Hepatic stellate cell (primary cell): ENCODE measurements at places on chromosomes 13 and 19.

- no peak for DNase-seq
Measured at GRCh38 chr13:75402787-75403186, 79.2 kb downstream of the TBC1D4 start.

DNA sequence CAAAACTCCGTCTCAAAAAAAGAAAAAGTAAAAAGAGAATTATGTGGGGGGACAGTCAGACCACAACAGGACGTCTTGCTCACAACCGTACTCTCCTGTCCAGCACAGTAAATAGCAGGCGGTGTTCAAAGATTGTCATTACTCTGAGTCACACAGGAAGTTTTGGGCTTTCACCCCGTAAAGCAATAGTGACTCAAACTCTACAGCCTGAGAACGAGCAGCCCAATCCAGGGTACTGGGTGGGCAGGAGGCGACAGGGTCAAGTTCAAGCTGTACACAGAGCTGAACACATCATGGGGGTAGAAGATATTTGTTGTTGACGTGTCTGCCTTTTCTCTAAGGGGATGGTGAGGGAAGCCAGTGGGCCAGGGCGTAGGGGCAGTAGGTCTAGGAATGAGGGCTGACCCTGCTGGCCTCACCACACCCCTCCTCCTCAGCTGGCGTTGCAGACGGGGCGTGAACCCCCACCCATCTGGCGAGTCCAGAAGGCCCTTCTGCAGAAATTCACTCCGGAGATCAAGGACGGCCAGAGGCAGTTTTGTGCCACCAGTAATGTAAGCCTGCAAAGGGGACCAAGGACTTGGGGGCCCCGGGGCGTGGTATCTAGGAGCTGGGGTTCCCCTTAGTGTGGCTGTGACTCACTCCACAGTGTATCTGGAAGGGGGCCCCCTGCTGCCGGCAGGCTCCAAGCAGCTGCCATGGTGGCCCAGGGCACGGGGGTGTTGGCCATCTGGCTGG is 23.3 kb downstream of the PRR12 start:
- DNase-seq: peak; percentile 86

GRCh38 chr13:38538422-38538821 is 148.5 kb upstream of the FREM2 start:
- no peak for DNase-seq

GRCh38 chr13:43191546-43191945 is 168.2 kb downstream of the DNAJC15 start:
- no peak for DNase-seq

DNA sequence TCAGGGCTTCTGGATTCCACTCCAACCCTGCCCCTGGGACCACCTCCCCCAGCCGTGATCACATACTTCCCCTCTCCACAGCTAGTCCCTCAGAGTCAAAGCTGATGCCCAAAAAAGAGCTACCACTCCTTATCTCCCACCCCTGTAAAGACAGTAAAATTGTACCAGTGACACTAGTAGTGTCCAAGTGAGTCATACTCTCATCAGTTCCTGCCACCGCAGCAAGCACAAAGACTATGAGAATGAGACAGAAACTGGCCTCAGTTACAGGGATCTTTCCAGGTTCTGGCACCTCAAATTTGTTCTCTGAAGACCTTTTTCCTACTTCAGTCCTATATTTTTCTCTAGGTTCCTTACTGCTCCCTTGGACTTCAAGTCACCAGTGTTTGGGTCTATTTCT is 144.2 kb downstream of the SPRY2 start:
- DNase-seq: peak; percentile 9

DNA sequence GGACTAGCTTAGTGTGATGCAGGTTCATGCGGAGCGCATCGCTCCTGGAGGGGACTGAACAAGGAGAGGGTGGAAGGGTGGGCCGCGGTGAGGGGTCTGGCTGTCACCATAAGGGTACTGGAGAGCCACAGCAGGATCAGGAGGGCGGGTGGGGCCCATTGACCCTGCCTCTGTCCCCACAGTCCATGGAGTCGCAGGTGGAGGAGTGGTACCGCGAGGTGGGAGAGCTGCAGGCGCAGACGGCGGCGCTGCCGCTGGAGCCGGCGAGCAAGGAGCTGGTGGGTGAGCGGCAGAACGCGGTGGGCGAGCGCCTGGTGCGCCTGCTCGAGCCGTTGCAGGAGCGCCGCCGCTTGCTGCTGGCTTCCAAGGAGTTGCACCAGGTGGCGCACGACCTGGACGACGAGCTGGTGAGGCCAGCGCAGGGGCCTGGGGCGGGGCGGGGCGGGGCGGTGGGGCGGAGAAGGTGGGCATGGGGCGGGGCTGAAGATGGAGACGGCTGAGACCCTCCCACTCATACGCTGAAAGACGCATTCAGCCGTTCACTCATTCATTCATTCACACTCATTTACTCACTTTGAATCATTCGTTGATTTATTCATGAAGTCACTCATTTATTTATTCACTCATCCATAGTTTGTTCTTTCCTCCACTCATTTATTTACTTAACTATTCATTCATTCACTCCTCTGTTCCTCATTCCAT is 27.5 kb upstream of the SHKBP1 start:
- no peak for DNase-seq

DNA sequence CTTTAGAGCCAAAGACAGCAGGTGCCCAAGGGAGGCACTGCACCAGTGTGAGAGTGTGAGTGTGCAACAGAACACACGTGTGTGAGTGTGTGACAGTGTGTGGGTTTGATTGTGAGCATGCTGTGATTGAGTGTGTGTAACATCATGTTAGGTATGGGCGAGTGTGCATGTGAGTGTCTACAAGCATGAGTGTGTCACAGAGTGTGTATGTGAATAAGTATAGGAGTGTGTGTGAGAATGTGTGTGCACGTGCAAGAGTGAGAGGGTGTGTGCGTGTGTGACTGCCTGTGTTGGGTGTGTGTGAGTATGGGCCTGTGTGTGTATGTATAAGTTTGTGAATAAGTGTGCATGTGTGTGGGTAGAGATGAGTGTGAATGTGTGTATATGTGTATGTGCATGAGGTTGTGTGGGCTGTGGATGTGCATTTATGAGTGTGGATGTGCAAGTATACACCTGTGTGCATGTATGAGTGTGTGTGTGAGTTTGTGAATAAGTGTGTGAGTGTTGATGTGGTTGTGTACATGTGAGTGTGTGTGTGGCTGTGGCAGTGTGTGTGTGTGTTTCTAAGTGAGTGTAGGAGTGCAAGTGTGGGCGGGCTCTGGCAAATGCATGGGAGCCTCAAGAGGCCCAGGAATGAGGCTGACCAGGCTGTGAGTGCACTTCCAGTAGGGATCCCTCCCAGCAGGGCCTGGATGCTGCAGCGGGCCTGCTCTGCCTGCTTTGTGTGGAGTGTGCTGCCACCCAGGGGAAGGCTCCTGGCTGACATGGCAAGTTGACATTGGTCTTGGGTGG is 198.4 kb downstream of the COL4A1 start:
- DNase-seq: peak; percentile 93

GRCh38 chr19:34193439-34193838 is 21.1 kb downstream of the LSM14A start:
- no peak for DNase-seq

- DNase-seq: no peak
Measured at GRCh38 chr13:31009166-31009565, 76.7 kb downstream of the TEX26 start.

GRCh38 chr13:50015750-50016149 is 506 bp downstream of the KCNRG start:
- DNase-seq: no peak

- no peak for DNase-seq
Measured at GRCh38 chr13:36665630-36666029, 8.2 kb upstream of the SERTM1 start.

DNA sequence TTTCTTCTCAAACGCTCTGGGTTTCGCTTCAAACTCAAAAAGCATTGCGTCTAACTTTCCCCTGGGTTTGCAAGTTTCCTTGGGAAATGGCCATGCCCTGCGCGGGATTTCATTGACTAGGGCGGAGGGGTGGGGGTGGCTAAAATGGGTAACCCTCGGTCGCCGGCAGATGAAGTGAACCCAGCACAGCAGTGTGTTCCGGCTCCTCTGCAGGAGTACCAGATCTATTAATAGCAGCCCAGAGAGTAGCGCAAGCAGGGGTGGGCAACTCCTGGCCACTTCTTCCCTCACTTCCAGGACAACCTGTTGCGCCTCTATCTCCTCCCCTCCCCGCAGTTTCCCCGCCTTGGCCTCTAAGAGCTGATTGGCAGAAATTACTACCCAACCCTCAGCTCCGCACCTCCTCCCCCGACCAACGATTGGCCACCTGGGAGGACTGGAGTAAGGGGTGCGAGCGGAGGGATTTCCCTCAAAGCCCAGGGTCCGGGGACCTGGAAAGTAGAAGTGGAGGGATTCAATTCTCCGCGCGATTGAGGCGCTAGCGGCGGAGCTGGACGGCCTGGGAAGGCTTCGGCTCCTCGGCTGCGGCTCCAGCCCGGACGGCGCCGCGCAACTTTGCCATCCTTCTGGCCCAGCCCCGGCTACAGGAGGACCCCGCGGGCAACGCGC is at the start of gene FREM2:
FREM2 (plus strand) TSS at position 501 of the 669 bp plus-strand sequence. CDS start 268 bp downstream, outside the sequence.
- DNase-seq: no peak

- DNase-seq: no peak
Measured at GRCh38 chr19:18612772-18613588, at the start of gene TMEM59L. TSS of gene TMEM59L (plus strand) at chr19:18612870. CDS start at chr19:18612959, 89 bp downstream.

DNA sequence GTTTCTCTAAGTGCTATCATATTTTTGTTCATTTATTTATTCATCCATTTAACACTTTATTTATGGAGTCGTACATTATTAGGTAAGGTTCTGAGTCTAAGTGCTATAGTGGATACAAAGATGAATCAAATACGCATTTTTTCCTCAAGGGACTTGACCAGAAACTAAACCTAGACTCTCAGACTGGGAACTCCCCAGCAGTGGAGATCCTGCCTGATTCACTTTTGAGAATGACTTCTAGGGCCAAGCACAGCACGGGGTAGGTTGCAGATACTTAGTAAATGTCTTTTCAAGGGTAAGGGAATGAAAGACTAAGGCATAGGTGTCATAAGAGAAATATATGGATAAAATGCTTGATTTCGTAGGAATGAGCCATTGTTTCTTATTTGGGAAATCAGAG is 7.2 kb downstream of the DNAJC15 start:
- no peak for DNase-seq

DNA sequence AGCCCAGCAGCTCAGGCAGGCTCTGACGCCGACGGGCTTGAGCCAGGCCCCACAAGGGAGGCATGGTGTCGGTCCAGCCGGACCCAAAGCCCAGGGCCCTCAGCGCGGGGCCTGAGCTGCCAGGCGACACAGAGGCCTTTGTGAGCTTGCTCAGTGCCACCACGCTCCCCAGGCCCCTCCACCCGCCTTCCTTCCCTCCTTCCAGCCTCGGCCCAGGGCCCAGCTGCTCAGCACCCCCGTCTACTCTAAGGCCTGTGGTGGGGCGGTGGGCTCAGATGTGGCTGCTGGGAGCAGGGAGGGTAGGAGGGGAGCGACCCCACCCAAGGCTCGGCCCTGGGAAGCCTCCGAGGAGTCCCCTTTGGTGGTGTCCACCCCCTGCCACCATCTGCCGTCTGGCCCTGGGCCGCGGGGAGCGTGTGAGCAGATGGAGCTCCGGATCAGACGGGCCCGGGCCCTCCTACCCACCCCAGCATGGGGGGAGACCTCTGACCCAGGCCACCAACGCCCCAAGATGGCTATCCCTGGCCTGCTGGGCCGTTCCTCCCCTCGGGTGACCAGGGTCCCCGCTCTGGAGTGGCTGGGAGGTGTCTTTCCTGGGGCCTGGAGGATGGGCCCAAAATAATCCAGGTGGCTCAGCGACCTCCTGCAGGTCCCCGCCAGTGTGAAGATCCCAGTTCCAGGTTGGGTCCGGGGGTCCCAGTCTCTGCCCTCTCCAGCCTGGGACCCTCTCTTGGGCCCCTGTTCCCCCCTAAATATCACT is 7.8 kb downstream of the ZBTB7A start:
- no peak for DNase-seq

DNA sequence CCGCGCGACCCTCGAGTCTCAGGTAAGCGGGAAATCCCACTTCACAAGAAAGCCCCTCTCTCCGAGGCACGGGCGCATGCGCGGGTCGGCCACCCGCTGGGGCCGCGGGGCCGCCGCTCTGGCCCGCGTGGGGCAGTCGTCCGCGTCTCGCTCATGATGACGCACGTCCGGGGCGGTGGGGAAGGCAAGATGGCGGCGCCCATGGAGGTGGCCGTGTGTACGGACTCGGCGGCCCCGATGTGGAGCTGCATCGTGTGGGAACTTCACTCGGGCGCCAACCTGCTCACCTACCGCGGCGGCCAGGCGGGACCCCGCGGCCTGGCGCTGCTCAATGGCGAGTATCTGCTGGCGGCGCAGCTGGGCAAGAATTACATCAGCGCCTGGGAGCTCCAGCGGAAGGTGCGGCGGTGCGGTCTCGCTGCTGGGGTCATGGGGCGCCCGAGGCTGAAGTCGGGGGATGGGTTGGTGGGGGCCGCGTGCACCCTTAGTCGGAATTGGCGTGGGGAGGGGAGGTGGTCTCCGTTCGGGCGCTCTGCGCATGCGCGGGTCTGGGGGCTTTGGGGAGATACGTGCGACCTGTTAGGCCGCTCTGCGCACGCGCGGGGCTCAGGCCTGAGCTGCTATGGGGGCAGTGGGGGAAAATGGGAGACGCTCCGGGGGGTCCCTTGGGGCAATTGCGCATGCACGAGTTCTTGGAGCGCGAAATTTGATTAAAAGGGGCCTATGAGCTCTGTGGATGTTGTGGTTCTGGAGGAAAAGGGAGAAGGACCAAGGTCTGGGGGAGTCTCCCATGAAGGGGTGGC is at the start of gene WDR18:
WDR18 (plus strand) TSS at position 181 of the 803 bp plus-strand sequence; CDS start at position 190, 9 bp downstream.
- DNase-seq: peak; percentile 100

GRCh38 chr19:10878253-10878652 is 6.9 kb downstream of the CARM1 start:
- DNase-seq: no peak
